Chondrocyte (in vitro differentiated cells): ENCODE measurements at places on chromosomes 5 and 9. TPM values are rescaled to one million over a fixed set of nuclear protein-coding genes. Genes with fewer than 3 reads are reported as not detected.

FOXD1 gene
- total RNA-seq: 28.1 to 78.9 TPM (median 28.6 TPM) in 3 replicates

DNA sequence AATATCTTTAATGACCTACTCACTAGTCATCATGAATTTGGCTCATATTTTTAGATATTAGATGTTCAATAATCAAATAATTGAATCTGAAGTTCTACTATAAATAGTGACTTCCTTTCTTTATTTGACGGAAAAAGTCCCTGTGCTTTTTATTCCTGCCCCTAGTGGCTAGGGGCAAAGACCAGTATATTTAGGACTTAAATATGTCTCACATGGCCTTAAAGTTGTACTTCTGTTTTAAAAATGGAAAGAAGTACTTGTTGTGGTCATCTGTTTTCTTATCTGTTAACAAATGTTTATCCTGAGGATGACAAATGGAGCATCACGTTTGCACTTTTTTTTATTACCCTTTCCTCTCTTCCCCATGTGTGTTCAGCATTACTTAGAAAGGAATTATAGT lies 89.2 kb upstream of the GRHPR start:
- H3K27ac ChIP-seq: no peak overlapping the region
- DNase-seq: no peak
- H3K36me3 ChIP-seq: no peaks in the 10 kb centered on the region

OBP2B gene
- total RNA-seq: not detected in 3 replicates

PRDM9 gene
- total RNA-seq: not detected in 3 replicates

HRH2 gene
- total RNA-seq: 0.27 to 0.38 TPM (median 0.30 TPM) in 3 replicates

DNA sequence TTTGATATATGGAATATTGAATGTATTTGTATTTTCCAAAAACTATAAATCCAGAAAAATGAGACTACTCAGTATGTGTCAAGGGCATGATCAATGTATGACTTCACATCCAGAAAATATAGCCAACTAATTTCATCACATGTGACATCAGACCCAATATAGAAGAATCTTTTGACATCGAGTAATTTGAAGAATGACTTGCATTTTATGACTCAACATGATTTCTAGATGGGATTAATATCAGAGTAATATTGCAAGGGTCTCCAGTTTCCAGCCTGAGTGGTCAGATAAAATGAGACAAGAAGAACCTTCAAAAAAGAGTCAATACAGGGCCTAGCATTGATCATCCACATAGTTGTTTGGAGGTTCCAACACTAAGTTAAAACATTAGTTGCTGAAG lies 467.5 kb upstream of the PAPPA start:
- H3K27ac ChIP-seq: no peak overlapping the region
- no peaks in the 10 kb centered on the region for H3K27me3 ChIP-seq
- H3K4me3 ChIP-seq: no peak overlapping the region
- H3K36me3 ChIP-seq: peaks cover 14% of the 10 kb centered on the region

LOX gene
- 320 to 615 TPM (median 611 TPM) in 3 replicates for total RNA-seq

- H3K4me3 ChIP-seq: no peak overlapping the region
- H3K4me1 ChIP-seq: peaks cover 15% of the 10 kb centered on the region
- H3K27ac ChIP-seq: no peak overlapping the region
- no peak for DNase-seq
- peaks cover 33% of the 10 kb centered on the region for H3K36me3 ChIP-seq
Observed at GRCh38 chr9:87699835-87700234, 26.1 kb upstream of the CTSL start.

GRIN3A gene
- not detected in 3 replicates for total RNA-seq

MRPL50 gene
- 5.9 to 8.2 TPM (median 7.2 TPM) in 3 replicates for total RNA-seq

DNA sequence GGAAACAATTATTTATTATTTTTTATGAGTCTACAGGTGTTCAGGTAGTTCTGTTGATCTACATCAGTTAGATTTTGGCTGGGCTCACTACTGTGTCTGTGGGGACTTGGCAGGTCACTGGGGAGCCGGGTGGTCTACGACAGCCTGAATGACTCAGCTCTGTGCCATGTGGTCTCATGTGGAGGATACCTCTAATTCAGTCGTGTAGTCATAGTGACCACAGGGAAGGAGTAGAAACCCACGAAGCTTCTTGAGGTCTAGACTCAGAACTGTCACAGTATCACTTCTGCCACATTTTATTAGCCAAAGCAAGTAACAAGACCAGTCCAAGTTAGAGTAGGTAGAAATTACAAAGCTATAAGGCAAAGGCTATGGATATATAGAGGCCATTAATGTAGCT lies 64.7 kb upstream of the GRAMD2B start:
- H3K27ac ChIP-seq: no peak overlapping the region
- no peak overlapping the region for H3K4me3 ChIP-seq
- H3K27me3 ChIP-seq: no peaks in the 10 kb centered on the region
- DNase-seq: no peak
- H3K36me3 ChIP-seq: no peaks in the 10 kb centered on the region
- peaks cover 54% of the 10 kb centered on the region for H3K4me1 ChIP-seq

SLC34A1 gene
- total RNA-seq: not detected in 3 replicates

CTNNAL1 gene
- total RNA-seq: 24.9 to 31.9 TPM (median 25.9 TPM) in 3 replicates

DDX31 gene
- total RNA-seq: 11.3 to 13.4 TPM (median 11.9 TPM) in 3 replicates

DNA sequence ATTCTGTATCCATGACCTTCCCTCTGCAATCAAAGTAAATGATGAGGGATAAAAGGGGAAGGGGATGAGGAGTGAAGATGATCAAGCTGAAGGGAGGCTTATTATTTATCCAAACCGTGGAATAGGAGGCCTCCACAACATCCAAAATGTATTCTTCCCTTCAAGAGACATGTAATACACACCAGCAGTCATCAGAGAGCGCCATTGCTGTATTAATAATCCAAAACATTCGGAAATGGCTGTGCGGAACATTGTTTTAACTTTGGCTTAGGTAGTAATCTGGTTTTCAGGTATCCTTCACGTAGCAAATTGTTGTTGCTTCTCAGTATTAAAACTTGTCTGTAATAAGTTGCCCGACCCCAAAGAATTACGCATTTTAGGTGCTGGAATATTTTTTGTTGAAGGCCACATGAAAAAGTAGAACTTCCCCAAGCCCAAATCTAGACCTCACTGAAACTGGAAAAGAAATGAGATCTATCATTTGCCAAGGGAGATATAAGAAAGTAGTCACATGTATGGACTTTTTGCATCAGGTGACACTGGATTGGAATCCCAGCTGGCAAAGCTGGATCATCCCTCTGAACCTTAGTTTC lies 2.6 kb upstream of the BOD1 start:
- peaks cover 31% of the 10 kb centered on the region for H3K4me1 ChIP-seq
- no peak for DNase-seq
- H3K36me3 ChIP-seq: no peaks in the 10 kb centered on the region
- H3K4me3 ChIP-seq: no peak overlapping the region

- no peaks in the 10 kb centered on the region for H3K27me3 ChIP-seq
- H3K4me3 ChIP-seq: no peak overlapping the region
- H3K27ac ChIP-seq: peak overlapping the region; percentile 27
Observed at GRCh38 chr5:150114773-150115408, 28.5 kb upstream of the CSF1R start.

- H3K27ac ChIP-seq: peak overlapping the region; percentile 95
- no peaks in the 10 kb centered on the region for H3K36me3 ChIP-seq
- no peak for DNase-seq
Observed at GRCh38 chr5:95822043-95822541, 434 bp downstream of the GLRX start.

DNA sequence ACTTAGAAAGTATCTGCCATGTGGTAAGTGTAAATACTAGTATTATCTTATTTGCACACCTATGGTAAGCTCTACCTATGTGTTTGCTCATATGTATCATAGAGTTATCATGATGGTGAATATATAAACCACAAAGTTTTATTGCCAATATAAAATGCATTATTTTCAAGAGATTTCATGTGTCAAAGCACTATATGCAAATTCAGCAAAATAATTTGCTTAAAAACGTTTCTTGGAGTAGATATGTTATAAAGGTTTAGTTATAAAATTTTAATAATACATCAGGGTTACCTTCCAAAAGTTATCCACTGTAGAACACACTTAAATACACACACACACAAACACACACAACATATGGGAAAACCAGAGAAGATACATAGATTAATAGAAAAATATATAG lies 1431.7 kb upstream of the C9orf72 start:
- no peaks in the 10 kb centered on the region for H3K4me1 ChIP-seq
- peaks cover 2% of the 10 kb centered on the region for H3K27me3 ChIP-seq
- DNase-seq: no peak
- no peak overlapping the region for H3K4me3 ChIP-seq
- H3K27ac ChIP-seq: no peak overlapping the region

GRCh38 chr5:109230369-109230768 lies 179.4 kb downstream of the PJA2 start:
- peaks cover 7% of the 10 kb centered on the region for H3K4me1 ChIP-seq
- no peaks in the 10 kb centered on the region for H3K27me3 ChIP-seq
- no peak overlapping the region for H3K4me3 ChIP-seq
- no peak for DNase-seq

DNA sequence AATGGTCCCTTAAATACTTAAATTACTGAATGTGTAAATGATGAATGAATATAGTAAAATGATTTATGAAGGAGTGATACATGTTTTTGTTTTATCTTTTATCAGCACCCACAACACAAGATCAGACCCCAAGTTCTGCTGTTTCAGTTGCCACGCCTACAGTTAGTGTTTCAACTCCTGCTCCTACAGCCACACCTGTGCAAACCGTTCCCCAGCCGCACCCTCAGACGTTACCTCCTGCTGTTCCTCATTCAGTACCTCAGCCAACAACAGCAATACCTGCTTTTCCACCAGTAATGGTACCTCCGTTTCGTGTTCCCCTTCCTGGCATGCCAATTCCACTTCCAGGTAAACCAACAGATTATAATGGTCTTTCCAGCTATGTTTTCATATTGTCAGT lies 16.3 kb downstream of the TCERG1 start:
- DNase-seq: no peak
- H3K4me1 ChIP-seq: peaks cover 17% of the 10 kb centered on the region
- H3K27ac ChIP-seq: peak overlapping the region; percentile 13
- no peak overlapping the region for H3K4me3 ChIP-seq

DNA sequence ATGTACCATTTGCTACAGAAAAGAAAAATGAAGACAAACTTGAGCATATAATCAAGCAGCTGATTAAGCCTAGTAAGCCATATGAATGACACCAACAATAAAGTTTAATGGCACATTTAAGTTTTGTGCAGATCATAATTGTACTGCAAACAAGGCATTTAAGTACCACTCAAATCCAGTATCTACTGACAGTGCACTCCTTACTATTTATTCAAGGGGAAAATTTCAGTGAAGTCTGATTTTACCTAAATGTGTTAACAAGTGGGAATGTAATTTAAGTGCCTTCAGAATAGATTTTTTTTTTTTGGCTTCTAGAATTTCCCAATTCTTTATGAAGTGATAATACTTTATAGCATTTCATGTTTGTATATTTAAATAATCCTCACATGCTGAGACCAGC lies 341.0 kb upstream of the POU5F2 start:
- H3K27me3 ChIP-seq: no peaks in the 10 kb centered on the region
- H3K27ac ChIP-seq: no peak overlapping the region
- H3K4me1 ChIP-seq: peaks cover 12% of the 10 kb centered on the region
- no peak for DNase-seq
- peaks cover 2% of the 10 kb centered on the region for H3K36me3 ChIP-seq

PKN3 gene
- total RNA-seq: 3.1 to 4.2 TPM (median 4.2 TPM) in 3 replicates

MORN5 gene
- not detected in 3 replicates for total RNA-seq

TXNDC8 gene
- not detected in 3 replicates for total RNA-seq

GRCh38 chr9:71821405-71821804 lies 53.1 kb upstream of the CEMIP2 start:
- no peak overlapping the region for H3K27ac ChIP-seq
- H3K4me3 ChIP-seq: no peak overlapping the region
- H3K36me3 ChIP-seq: no peaks in the 10 kb centered on the region
- no peak for DNase-seq
- H3K27me3 ChIP-seq: no peaks in the 10 kb centered on the region

TRIM7 gene
- 4.2 to 8.1 TPM (median 5.7 TPM) in 3 replicates for total RNA-seq

- no peak for DNase-seq
- H3K4me1 ChIP-seq: peaks cover 19% of the 10 kb centered on the region
- H3K4me3 ChIP-seq: no peak overlapping the region
- peak overlapping the region; percentile 49 for H3K27ac ChIP-seq
Observed at GRCh38 chr5:2658447-2658846, 93.0 kb downstream of the IRX2 start.

DNA sequence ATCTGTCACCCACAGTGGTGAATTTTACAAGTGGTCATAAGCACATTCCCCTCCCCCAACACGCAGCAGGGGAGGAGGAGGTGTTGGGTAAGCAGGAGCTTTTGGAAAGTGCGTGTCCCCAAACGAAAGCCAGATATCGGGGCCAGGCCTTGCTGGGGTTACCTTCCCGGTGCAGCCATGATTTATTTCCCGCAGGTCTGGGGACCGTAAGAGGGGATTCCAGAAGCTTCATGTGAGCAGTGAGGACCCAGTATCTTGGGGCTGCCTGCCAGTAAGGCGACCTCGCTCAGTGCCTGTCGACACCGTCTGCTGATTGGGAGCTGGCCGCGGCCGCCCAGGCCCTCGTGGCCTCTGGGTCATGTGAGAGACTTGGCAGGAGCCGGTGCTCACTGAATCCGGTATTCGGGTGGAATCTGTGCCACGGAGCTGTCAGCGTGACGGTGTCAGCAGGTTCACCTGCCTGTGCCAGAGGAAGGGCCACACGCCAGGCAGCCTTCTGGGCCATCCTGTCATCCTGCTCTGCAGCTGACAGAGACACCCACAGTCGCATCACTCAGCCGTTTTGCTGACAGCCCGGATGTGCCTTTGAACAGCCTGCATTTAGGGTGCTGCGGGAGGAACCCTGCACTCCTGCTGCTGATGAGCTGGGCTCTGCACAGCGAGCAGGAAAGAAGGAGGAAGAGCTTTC lies 37.3 kb downstream of the SEC61B start:
- H3K4me3 ChIP-seq: peak overlapping the region; percentile 51
- peak; percentile 91 for DNase-seq
- H3K36me3 ChIP-seq: peaks cover 2% of the 10 kb centered on the region
- H3K27ac ChIP-seq: no peak overlapping the region

WASHC1 gene
- 7.7 to 10.0 TPM (median 9.8 TPM) in 3 replicates for total RNA-seq

ZDHHC12 gene
- 23.6 to 24.7 TPM (median 24.3 TPM) in 3 replicates for total RNA-seq

- no peak overlapping the region for H3K4me3 ChIP-seq
- H3K27me3 ChIP-seq: no peaks in the 10 kb centered on the region
- peaks cover 45% of the 10 kb centered on the region for H3K4me1 ChIP-seq
- no peak for DNase-seq
Observed at GRCh38 chr5:39775086-39775796, 350.5 kb upstream of the DAB2 start.

DNA sequence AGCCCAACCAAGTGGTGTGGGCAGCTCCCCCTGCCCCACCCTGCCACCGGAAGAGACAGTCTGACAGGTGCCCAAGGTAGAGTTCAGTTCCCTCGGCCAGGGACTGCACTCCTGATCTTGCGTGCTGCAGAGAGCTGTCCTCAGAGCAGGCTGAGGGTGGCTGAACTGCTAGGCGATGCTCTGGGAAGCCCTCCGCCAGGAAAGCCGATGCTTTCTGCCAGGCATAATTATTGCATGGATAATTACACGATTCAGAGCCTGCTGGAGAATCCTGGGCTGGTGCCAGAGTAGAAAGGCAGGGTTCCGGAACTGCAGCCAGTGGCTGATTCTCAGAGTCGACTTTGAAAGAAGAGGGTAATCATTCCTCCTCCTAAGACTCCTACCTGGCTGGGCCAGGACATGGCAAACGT lies 19.3 kb downstream of the KCNIP1 start:
- no peaks in the 10 kb centered on the region for H3K27me3 ChIP-seq
- H3K4me1 ChIP-seq: peaks cover 26% of the 10 kb centered on the region
- H3K4me3 ChIP-seq: peak overlapping the region; percentile 46
- no peaks in the 10 kb centered on the region for H3K36me3 ChIP-seq
- DNase-seq: no peak
